ENCODE measurements at places on chromosomes 1 and 21.

GRCh38 chr1:31032266-31032665, 33.3 kb downstream of the PUM1 start:
- no peak for DNase-seq

- no peak for DNase-seq
These were observed 15.6 kb downstream of the UTP11 start for GRCh38 chr1:38028105-38028591.

- no peak for DNase-seq
These were observed 153.4 kb downstream of the GALNT2 start for GRCh38 chr1:230220478-230220877.

DNA sequence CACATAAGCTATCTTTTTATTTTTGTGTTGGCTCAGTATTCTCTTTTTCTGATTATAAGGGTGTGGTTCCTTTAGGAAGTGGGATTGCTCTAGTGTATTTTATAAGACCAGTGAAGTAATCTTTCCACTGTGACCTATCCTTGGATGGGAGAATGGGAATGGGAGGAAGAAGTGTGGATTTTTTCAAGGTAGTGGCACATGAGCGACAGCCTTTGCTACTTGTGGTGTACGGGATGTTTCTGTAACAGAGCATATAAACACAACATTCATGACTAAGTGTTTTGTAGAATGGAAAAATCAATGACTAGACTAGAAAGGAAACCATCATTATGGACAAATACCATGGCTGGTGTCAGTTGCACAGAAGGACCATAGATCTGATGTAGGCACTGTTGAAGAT, 209.6 kb downstream of the GIPC2 start:
- DNase-seq, result no peak

DNA sequence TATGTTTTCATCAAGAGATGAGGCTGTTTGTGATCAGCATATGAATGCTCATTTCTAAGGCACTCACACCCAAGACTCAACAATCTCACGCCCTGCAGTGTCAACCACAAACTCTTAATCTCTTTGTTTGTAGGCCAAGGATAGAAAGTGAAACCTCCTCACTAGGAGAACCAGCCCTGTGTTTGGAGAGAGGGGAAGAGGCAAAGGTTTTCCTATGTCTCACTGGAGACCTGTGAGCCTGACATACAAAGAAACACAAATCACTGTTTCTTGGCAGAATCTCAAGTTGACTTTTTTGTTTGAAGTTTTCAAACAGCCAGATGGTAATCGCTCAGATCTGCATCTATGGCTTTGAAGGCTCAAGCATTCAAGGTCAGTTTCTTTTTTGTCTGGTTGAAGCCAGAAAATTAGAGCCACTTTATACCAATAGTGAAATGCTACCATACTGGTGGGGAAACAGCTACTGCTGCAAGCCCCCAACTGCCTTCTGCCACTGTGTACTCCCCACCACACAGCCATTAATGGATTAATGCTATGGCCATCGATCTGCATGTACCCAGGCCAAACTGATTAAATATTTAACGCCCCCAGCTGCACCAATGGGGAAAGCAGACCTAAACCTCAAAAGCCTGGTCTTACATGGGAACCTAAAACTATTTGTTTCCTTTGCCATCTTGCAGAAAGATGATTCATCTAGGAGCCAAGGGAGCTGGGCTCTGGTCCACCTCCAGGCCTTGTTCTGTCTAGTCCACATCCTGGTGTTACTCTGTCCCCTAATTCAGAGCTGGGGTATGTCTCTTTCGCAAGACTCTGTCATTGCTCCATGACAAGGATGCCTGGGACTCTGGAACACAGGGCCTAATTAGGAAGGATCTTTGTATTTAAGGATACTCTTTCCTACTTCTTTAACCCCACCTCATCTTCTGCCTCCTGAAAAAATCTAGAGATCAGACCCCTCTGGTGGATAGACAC, 16.3 kb downstream of the PDZK1 start:
- DNase-seq, result peak; percentile 74

GRCh38 chr1:83508485-83509151, 490.3 kb downstream of the TTLL7 start:
- DNase-seq, result peak; percentile 30

- DNase-seq, result no peak
These were observed 12.9 kb downstream of the PTPRU start for GRCh38 chr1:29249170-29249691.

GRCh38 chr1:118989006-118989815, 1.1 kb upstream of the TBX15 start:
- no peak for DNase-seq

GRCh38 chr1:156509424-156510034, 9.0 kb upstream of the MEF2D start:
- no peak for DNase-seq

DNA sequence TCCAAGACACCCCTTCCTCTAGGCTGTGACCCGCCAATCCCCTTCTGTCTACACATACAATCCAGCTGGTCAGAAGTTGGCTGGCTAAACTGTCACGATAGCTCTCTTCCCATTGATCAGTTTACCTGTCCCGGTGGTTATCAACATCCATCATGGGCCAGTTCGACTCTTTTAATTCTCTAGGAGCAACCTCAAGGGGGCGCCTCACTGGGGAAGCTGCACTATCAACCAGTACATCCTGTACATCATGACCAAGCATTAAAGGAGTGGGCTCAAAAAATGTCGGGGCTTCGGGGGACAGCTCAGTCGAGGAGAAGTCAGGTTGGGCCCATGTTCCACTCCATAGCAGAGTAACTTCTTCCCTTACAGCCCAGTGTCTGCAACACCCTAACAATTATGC, 53.2 kb upstream of the B3GALNT2 start:
- DNase-seq, result no peak

DNA sequence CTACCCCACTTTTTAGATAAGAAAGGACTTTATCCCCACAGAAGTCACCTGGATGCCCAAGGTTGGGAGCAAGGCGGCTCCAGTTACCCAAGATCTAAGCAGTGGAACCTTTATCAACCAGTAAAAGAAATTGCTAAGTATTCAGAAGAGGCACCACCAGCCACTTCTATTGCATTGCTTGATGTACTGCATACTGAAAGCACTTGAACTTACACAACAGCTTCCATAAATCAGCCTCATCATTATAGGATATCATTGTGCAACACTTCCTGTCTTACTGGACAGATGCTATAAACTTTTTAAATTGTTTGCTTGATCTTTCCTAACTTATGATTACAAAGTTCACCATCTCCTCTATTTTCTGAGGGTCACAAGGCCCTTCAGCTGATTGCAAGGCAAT, 642.7 kb upstream of the CXADR start:
- DNase-seq, result no peak

DNA sequence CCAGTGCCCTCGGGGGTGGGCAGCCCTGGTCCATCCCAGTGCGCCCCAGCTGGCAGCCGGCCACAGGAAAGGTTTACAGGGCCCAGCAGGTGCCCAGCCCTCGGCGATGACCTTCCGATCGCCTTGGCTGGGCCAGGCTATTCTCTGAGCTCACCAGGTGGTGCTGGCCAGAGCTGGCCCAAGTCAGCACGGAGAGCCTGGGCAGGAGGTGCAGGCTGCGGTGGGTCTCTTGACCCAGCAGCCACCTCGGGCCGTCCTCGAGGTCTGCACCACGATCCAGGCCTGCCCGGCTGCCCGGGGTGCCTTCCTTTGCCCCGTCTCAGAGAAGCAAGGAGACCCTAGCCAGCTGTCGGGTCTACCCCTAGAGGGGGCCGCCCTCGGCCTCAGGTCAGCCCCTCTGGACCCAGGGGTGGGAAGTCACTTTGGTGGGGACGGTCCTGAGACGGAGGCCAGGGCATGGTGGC, 370 bp downstream of the PERM1 start:
- DNase-seq, result no peak

DNA sequence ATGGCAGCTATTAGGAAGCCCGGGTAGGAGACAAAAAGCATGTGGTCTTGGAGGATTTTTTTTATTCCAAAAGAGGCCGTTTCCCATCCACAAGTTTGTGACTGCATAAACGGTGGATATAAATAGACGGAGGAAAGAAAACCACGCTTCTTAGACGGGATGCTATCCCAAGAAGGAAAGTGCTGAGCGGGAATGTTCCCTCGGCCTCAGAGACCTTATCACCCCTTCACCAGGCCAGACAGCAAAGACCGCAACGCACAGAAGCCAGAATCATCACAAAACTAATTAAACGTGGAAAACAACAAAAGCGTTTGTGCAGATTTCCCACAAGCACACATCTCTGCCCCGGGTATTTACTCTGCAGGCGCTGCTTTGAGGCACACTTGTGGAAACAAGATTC, 43.2 kb downstream of the HLCS start:
- DNase-seq, result no peak

- no peak for DNase-seq
These were observed 20.9 kb downstream of the SLAMF1 start for GRCh38 chr1:160625725-160626498.

DNA sequence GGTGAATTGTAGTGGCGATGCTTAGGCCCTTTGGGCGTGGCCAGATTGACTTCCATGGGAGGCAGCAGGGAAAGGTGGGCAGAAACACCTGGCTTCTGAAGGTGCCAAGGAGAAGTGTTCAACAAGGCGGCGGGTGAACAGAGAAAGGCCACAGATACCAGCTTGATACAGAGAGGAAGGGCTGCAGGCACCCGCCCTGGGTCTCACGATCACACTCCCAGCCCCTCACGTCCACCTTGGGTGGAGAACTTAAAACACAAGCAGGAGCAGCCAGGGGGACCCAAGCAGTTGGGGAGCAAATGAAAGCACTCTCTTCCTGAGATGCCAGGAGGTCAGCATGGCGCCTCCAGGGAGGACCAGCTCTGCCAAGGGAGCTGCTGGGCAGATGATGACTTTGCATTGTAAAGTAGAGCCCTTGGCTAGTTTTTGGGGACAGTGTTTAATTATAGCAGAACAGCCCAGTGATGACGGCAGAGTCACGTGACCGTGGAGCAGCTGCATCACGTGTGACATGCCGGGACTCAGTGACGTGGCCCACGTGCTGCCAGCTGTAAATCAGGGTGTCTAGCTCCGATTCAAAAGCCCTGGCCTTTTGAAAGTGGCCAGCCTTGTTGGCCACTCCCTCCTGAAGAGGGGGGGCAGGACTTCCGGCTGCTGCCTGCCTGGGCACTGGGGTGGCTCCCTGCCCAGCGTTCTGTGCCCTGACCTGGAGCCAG, 19.0 kb downstream of the SLC37A1 start:
- DNase-seq, result peak; percentile 60

DNA sequence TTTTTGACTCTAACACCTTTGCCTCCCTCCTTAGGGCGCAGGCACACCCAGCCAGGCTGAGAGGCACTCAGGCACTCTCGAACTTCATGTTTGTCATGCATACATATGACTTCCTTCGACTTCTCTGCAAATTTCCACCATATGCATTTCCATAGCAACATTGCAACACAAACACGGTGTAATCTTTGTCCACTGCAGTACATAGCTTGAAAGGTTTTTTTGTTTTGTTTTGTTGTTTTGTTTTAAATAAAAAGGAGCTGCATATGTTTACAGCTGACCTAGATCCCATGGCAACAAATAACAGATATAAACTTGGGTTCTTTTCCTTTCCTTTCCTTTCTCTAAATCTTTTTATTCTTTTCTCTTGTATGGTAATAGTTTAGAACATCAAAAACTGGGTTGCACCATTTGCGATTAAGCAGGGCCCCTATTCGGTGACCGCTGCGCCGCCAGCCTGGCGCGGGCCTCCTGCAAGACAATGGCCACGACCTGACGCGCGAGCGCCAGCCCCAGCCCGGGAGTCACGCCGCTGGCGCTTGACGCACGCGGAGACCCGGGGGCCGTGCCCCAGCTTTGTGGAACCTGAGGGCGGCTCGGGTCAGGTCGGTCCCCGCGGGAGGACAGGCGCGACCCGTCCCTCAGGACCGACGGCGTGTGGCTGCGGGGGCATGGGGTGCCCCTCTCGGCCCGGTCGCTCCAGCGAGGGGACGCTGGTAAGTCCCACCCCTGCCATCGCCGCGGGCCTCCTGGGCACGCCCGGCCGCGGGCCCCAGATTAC, 35.2 kb downstream of the CCN1 start:
- no peak for DNase-seq

- no peak for DNase-seq
These were observed 777.9 kb downstream of the MRPL39 start for GRCh38 chr21:24829397-24829796.

DNA sequence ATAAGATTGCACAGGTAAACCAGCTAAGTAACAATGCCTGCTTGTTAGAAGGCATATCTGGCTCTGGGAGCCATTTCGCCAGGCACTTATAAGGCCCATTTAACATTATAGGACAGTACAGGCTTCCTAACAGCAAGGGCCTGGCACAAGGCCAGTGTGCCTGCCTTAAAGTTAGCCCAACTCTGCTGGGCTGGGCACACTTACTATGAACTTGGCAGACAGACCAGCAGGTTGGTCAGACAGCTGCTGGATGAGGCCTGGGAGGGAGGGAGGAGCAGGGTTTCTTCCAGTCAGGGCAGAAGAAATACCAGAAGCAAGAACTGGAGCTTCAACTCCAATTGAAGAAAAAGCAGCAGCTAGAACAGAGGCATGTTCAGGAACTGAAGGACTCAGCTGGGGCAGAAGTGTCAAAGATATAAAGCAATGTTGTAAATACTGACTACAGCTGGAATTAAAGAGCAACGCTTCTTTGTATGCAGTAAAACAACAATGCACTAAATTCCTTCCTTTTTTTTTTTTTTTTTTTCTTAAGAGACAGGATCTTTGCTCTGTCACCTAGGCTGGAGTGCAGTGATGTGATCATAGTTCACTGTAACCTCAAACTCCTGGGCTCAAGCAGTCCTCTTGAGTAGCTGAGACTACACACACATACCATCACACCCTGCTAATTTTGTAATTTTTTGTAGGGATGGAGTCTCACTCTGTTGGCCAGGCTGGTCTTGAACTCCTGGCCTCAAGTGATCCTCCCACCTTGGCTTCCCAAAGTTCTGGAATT, 4.9 kb downstream of the CACHD1 start:
- no peak for DNase-seq

DNA sequence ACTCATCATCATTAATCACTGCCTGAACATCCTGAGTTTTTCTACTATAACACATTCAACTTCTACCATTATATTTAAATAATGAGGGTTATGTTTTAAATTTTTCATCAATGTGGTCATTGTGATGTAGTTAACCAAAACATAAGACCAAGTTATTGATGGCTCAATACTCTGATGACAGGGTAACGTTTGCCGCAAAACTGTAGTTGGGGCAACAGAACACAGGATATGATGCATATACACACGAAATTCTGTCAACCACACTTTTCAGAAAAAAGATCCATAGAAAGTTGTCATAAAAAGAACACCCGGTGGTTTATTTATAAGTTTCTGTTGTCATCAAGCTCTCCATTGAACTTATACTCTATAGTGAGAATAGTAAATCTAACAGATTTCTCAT, 121.7 kb upstream of the COL11A1 start:
- DNase-seq, result no peak

DNA sequence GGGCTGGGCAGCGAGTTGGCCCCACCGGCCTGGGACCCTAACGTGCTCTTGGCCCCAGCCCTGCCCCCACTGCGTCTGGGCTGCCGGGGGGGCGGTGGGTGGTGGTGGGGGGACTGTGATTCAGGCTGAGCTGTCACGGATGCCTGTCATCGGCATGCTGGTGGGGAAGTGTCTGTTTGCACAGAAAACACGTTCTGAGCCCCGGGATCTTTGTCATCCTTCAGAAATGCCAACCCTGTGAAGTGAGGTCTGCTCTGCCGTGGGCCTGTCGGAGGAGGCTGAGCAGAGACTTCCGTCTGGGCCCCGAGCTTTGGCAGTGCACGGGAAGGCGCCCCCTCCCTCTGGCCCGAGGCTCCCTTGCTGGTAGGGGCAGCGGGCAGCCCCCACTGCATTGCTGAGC, 24.3 kb upstream of the PLCH2 start:
- peak; percentile 99 for DNase-seq

- DNase-seq, result no peak
These were observed 788 bp upstream of the TXNIP start for GRCh38 chr1:145997016-145997717.

- no peak for DNase-seq
These were observed 24.8 kb downstream of the EPS15 start for GRCh38 chr1:51494138-51494830.

- no peak for DNase-seq
These were observed 599.7 kb downstream of the KIF26B start for GRCh38 chr1:245754463-245754961.

Measured in hepatic stellate cell (primary cell).